Stimulated activated CD4-positive, alpha-beta T cell treated with anti-CD3 and anti-CD28 coated beads, Interleukin-1b, Interleukin-23, amount 100 ng/mL, for 48 hours (primary cell): ENCODE measurements at places on chromosomes 6 and 20.

DNA sequence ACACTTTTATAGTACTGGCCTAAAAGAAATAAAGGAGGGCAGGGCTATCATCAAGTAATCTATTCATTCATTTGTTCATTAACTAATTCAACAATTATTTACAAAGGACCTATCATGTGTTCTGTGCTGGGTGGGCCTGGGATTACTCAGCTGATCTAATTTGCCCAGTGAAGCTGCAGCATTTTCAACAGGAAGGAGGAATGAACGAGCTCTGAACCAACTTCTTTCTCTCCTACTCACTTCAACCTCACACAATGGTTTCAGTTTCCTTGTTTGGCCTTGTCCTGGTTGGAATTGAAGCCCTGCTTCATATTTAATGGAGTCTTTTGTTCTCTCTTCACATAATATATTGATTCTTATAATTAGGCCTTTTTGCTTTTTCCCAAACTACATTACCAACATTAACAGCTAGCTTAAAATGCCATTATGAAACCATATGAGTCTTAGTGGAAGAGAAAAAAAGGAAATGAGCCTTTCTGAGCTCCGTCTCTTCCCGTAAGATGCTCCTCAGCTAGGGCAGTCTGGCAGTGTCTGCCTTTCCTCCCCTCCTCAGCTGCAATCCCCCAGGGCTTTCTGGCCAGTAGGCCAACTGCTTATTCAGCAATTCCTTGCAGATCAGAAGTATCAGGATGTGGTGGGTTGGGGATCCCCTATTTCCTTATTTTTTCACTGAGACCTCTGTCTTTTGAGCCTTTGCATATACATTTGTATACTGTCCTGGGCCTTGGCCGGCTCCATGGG is 79.4 kb upstream of the NRN1 start:
- no peak for DNase-seq

DNA sequence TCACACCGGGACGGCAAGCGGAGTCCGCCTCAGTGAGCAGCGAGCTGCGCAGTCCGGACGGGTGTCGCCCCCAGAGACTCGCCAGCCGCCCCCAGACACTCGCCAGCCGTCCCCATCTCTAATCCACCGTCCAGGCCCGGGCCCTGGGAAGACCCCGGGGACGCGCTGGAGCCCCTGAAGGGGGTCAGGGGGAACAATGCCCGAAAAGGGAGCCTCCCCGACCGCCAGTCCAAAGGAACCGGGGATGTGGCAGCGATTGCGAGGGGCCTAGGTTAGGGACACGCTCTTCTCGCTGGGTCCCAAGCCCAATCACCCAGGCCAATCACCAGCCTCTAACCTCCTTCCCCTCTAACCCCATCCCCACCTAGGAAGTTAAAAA is 33.1 kb downstream of the TFAP2A start:
- DNase-seq, result no peak

- DNase-seq, result no peak
Measured at GRCh38 chr20:14701326-14701725, 363.9 kb upstream of the FLRT3 start.

DNA sequence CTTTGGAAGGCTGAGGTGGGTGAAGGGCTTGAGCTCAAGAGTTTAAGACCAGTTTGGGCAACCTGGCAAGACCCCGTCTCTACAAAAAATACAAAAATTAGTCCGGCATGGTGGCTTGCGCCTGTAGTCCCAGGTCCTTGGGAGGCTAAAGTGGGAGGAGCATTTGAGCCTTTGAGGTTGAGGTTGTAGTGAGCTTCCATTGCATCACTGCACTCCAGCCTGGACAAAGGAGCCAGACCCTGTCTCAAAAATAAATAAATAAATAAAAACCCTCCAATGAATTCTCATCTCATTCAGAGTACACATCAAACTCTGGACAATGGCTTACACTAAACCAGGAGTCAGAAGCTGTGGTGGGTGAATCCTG is 31.8 kb downstream of the B4GALT5 start:
- DNase-seq, result no peak

- DNase-seq, result no peak
Measured at GRCh38 chr6:154580397-154581135, 70.1 kb upstream of the CNKSR3 start.

GRCh38 chr20:41664584-41664983 is 46.4 kb upstream of the CHD6 start:
- no peak for DNase-seq

- no peak for DNase-seq
Measured at GRCh38 chr20:36777576-36777975, 4.0 kb upstream of the DSN1 start.

- DNase-seq, result no peak
Measured at GRCh38 chr6:158674342-158675131, 24.7 kb downstream of the SYTL3 start.

DNA sequence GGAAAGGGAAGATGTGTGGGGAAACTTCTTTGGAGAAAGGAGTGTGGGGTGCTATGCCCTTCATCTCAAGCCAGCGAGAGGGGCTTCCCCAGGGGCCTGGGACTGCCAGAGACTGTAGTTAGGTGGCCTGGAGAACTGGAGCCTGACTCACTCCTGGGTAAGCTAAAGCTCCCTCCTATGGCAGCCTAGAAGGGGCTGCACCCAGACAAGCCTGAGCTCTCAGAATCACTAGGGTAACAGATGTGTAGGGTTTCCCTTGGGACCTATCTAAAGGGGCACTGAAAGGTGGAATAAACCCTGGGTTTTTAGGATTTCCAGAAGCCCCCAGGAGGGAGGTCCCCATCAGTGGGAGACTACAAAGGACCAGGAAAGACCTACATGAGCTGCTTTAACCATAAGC is 1.6 kb upstream of the ARMC2 start:
- peak; percentile 11 for DNase-seq

DNA sequence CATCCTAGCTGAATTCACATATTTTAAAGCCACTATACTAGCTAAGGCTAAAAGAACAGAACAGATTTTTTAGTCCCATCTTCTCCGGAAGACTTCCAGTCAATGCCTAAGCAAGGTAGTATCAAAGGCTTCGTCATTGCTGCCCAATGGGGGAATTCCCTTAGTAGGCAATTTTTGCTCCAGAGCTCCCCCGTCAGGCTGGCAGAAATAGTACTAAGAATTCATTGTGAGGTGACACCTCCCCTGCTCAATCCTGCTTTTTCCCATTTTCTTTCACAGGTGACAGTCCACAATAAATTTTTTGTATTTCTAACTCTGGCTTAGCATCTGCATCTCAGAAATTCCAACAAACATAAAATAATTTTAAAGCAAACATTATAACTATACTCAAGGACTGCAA is 52.8 kb upstream of the SRSF6 start:
- DNase-seq, result peak; percentile 37

DNA sequence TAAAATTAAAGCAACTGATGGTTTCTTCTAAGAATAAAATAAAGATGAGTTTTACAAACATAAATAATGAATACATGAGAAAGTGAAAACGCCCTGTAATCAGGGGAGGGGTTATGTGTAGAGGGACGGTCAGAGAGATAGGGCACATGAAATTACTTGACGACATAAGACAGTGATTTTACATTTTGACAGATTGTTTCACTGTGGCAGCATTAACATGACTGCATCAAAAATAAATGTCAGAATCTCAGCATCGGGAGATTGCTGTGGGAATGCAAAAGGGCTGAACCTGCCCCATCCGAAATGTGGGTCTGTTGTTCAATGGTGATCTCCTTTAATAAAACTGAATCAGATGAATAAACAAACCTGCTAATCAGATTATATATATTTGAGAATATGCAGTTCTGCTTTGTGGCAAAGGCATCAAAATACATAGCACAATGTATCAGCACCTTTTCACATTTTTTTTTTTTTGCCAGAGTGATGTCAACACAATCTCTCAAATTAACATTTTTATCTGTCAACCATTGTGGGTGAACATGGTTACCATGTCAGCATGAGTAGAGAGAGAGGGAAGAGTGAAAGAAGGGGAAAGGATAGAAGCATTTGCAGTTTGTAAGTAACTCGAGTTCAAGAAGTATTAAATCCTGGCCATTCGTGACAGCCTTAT is 177.1 kb upstream of the MAN1A1 start:
- no peak for DNase-seq

DNA sequence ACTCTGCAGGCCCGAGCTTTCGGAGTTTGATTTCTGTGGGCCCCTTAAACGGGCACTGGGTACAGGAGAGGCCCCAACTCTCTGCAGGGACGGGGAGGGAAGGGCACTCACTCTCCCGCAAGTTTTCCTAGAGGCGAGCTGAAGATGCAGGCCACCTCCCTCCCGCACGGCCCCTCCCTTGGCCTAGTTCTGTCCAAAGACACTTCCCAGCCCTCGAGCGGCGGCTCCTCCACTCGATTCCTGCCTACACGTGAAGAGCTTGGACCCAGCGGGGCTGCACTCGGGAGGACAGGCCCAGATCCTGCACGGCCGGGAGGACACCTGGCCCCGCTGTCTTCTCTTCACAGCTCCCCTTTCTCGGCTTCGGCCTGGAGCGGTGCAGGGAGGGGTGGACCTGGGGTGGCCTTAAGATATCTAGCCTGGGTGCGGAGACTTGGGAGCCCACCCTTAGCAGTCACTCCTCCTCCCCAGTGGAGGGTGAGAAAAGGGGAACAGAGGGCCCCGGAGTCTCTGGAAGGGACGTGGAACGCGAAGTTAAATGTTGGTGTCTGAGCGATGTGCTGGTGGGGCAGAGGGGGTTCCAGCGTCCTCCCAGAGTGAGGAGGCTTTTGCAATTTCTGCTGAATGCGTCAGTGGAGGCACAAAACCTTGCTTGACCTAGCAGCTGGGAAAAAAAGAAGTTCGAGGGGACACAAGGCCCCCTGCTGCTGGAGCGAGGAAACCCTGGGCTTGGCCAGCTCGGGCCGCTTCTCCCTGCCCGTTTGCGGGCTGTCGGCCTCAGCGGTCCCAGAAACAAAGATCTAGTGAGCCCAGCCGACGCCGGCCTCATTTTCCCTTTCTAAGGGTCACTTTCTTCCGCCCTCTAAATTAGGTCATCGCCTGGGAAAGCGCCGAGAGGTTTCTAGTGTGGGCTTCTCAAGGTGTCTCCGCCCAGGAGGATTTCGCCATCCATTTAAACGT is 4.9 kb downstream of the OLIG3 start:
- DNase-seq, result no peak

- no peak for DNase-seq
Measured at GRCh38 chr6:13461307-13461706, 26.1 kb downstream of the GFOD1 start.

- DNase-seq, result no peak
Measured at GRCh38 chr6:140979642-140980091, 1153.1 kb upstream of the GJE1 start.

GRCh38 chr6:28474441-28475219 is 31.3 kb upstream of the ZSCAN23 start:
- DNase-seq, result no peak

DNA sequence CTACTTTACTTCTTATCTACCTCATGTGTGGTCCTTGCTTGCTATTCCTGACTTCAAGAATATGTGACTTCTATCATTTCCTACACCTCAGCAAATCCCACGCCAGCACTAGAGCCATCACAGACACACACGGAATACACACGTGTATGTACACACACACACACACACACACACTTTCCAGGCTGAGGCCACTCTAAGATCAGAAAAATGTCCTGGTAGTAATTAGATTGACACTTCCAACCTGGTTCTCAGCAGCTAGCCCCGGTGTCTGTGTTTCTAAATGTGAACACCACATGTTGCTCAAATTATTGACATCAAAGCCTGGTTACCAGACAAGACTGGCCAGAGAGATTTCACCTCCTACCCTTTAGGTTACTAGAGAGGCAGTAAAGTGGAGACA is 54.1 kb upstream of the SASH1 start:
- DNase-seq, result no peak

GRCh38 chr6:155221086-155221485 is 42.7 kb upstream of the CLDN20 start:
- no peak for DNase-seq

DNA sequence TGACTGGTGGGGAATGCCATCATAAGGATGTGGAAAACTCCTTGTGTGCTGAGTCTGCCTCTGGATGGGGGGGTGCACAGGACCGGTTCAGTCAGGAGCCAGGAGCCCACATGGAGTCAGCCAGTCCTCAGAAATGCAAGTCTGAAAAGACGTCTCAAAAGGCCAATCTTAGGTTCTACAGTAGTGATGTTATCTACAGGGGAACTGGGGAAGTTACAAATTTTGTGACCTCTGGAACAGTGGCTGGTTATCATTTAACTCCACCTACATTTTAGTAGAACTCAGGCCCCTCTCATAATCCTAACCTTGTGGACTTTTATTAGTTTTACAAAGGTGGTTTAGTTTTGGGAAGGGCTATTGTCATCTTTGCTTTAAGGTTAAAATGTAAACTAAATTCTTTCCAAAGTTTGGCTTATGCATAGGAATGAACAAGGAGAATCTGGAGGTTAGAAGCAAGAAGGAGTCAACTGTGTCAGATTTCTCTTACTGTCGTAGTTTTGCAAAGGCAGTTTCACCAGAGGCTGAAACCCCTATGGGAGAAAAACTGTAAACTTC is 13.7 kb upstream of the TBC1D22B start:
- DNase-seq, result no peak

- no peak for DNase-seq
Measured at GRCh38 chr6:47129129-47129528, 87.0 kb upstream of the ADGRF1 start.

DNA sequence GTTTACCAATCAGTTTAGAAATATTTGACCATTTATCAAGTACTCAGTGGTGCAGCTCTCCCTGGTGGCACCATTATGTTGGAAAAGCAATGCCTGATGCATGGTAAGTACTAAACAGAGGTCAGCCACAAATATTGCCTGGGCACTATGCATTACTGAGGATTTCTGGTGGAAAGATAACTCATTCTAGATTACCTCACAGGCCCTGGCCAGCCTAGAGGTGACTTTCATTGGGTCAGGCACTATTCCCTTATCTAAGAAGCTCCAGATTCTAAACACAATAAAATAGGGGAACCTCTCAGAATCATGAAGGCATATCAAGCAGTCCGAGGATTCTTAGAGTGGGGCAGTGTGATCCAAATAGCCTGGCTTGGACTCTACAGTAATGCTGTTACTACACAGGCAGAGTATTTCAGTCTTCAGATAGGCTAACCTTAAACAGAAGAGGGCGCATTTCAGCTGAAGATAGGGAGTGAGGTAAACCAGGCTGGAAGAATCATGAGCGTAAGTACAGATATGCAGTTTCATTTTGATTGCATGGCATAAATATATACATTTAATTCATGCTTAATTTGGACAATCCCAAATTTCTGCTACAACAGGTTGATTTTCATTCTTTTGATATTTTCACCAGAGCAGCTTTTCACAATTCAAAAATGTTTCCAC is 12.1 kb downstream of the LGSN start:
- no peak for DNase-seq
